ENCODE measurements at places on chromosomes 2 and 18. TPM values are rescaled to one million over a fixed set of nuclear protein-coding genes. Genes with fewer than 3 reads are reported as not detected.

- peak overlapping the region; percentile 36 for H3K27ac ChIP-seq
- no peak overlapping the region for H3K4me3 ChIP-seq
- H3K4me1 ChIP-seq = peaks cover 45% of the 10 kb centered on the region
- no peak for DNase-seq
Observed at GRCh38 chr2:203781151-203781550, 74.7 kb downstream of the CD28 start.

- H3K27ac ChIP-seq = no peak overlapping the region
- H3K4me3 ChIP-seq = no peak overlapping the region
- H3K36me3 ChIP-seq = no peaks in the 10 kb centered on the region
- DNase-seq = no peak
Observed at GRCh38 chr2:159735648-159736047, 23.3 kb downstream of the MARCHF7 start.

- no peaks in the 10 kb centered on the region for H3K36me3 ChIP-seq
- no peak overlapping the region for H3K27ac ChIP-seq
- no peaks in the 10 kb centered on the region for H3K27me3 ChIP-seq
Observed at GRCh38 chr18:65659912-65660311, 90.9 kb upstream of the CDH7 start.

DNA sequence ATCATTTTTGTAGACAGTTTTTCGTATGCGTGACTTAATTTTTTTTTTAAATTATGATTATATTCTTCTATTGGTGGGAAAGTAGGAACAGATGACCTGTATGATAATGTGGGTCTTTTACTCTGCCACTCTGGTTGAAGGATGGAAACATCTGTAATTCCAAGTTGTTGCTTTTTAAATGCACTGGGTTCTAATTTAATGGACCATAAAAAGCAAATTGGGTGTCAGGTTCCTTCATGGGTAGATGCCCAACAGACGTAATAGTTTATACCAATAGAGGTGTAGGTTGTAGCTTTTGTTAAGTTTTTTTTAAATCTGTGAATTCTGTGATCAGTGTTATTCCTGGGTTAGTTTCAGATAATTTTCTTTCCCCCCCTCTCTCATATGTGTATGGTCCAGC lies 117.6 kb downstream of the MAP4K4 start:
- peaks cover 47% of the 10 kb centered on the region for H3K4me1 ChIP-seq
- H3K27me3 ChIP-seq = no peaks in the 10 kb centered on the region
- H3K27ac ChIP-seq = no peak overlapping the region
- DNase-seq = no peak
- peaks cover 5% of the 10 kb centered on the region for H3K36me3 ChIP-seq
- no peak overlapping the region for H3K4me3 ChIP-seq

DNA sequence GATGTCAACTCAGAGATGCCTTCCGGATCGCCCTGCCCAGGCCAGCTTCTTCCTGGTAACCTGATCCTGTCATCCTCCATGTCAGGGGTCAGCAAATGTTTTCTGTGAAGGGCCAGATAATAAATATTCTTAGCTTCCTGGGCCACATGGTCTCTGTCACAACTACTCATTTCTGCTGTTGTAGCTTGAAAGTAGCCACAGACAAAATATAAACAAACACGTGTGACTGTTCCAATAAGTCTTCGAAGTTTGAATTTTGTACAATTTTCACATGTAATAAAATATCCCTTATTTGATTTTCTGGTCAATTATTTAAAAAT lies 35.8 kb downstream of the ANXA4 start:
- DNase-seq = no peak
- H3K4me1 ChIP-seq = peaks cover 22% of the 10 kb centered on the region
- no peak overlapping the region for H3K4me3 ChIP-seq
- no peaks in the 10 kb centered on the region for H3K27me3 ChIP-seq

- H3K27ac ChIP-seq = no peak within 1 kb of the TSS
- H3K27me3 ChIP-seq = no peaks in the 10 kb centered on the region
- no peak within 1 kb of the TSS for H3K4me3 ChIP-seq
Observed at GRCh38 chr2:233013027-233013461, at the start of gene NGEF. NGEF (minus strand) TSS chr2:233013256; CDS start chr2:232974890, 38,366 bp downstream.

DNA sequence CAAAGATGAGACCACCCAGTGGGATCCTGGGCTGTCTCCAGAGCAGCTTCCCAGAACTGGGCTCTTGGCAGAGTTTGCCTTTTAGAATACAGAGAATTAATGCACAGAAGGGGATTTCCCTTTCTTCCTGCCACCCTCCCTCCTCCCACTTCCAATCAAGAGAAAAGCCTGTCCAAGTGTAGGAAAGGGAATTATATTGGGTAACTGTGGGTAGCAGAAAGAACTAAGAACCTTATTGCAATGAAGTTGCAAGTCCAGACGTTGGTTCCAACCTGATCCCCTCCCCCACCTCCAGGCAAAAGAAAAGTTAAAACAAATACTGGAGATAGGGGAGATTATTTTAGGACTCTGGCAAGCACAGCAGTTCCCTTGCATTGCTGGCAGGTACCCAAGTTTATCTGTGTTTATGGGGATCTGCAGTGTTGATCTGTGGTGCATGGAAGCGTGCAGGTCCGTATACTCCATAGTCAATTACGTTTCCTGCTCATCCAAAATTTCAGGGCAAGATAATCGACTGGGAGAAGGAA lies 114.3 kb downstream of the PRKCE start:
- no peaks in the 10 kb centered on the region for H3K27me3 ChIP-seq
- peaks cover 11% of the 10 kb centered on the region for H3K4me1 ChIP-seq
- H3K27ac ChIP-seq = no peak overlapping the region
- H3K4me3 ChIP-seq = no peak overlapping the region
- no peaks in the 10 kb centered on the region for H3K36me3 ChIP-seq

DNA sequence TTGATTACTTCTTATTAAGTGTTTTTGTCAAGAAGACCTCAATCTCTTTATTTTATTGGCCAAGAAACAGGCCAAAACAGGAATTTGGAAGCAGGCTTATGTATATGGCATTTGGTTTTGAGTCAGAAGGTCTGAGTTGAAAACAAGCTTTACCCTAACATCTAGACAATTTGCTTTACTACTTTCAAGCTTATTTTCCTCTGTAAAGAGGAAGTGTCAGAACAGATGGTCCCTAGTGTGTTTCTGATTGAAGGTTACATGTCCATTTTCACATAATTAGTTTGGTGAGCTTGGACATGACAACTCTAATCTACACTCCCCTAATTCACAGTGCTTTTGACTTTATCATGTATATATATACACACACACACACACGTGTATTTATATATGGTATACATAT lies 19.8 kb upstream of the MAP4K4 start:
- no peaks in the 10 kb centered on the region for H3K36me3 ChIP-seq
- no peaks in the 10 kb centered on the region for H3K4me1 ChIP-seq
- no peaks in the 10 kb centered on the region for H3K27me3 ChIP-seq

DNA sequence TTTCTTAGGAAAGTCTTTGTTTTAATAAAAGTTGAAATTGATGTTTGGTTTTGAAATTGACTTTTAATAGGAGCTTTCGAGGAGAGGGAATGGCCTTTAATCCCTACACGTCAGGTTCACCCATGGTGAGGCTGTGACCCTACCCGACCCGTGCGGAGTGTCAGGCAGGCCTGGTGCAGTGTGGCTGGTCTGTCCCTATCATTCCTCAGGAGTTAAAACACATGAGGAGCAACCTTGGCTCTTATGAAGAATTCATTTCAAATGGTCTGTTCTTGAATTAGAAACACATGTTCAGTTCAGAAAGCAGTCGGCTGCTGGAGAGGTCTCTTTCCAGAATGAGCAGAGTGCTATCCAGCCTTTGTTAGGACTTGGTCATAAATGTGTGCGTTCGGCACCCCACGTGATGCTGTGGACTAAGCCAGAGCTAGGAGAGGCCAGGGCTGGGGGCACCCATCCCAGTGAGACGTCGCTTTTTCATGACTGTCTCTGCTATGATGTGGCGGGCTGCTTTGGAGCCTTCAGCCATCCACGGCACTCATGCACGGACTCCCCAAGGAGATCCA lies 54.7 kb downstream of the EMILIN2 start:
- no peaks in the 10 kb centered on the region for H3K36me3 ChIP-seq
- H3K27me3 ChIP-seq = no peaks in the 10 kb centered on the region
- DNase-seq = no peak
- no peak overlapping the region for H3K27ac ChIP-seq
- H3K4me3 ChIP-seq = no peak overlapping the region
- H3K4me1 ChIP-seq = peaks cover 6% of the 10 kb centered on the region

DNA sequence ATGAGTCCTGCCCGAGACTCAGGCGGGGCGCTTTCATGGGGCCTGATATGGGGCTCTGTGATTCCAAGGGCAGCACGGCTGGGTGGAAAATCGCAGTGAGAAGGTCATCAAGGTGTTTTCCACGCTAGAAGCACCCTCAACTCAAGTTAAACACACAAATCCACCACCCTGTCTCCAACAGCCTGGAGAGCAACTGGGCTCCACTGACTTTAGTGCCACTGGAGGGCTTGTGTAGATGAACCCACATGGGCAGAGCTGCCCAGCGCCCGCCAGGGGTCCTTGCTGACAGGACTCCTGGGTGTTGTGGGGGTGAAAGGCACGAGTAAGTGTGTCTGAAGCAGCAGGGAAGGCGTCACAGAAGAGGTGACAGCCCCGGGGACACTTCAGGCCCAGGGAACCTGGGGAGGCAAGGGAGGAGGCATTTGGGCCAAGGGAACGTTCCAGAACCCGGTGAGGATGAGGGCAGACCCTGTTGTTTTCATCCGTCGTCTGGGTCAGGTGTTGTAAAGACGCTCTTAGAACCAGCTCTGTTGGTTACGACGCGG lies 51.8 kb upstream of the CTDP1 start:
- no peak overlapping the region for H3K4me3 ChIP-seq
- no peak overlapping the region for H3K27ac ChIP-seq
- no peak for DNase-seq
- H3K27me3 ChIP-seq = peaks cover 12% of the 10 kb centered on the region

- H3K36me3 ChIP-seq = no peaks in the 10 kb centered on the region
- H3K27ac ChIP-seq = no peak overlapping the region
- H3K4me1 ChIP-seq = peaks cover 2% of the 10 kb centered on the region
- no peak overlapping the region for H3K4me3 ChIP-seq
- no peak for DNase-seq
Observed at GRCh38 chr2:182101263-182101662, 115.6 kb downstream of the PPP1R1C start.

DNA sequence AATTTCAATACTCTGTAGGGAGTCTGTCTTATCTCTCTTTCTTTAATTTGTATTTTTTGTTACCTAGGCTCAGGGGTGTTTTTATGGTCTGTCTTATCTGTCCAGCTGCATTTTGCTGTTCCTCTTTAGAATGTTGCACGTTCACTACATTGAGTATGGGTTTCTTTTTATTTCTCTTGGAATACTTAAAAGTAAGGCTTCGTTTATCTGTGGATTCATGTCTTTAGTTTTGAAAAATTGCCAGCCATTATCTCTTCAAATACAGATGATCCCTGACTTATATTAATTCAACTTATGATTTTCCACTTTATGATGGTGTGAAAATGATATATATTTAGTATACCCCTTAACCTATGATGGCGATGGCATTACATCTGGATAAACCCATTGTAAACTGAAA lies 26.9 kb downstream of the CARF start:
- H3K4me1 ChIP-seq = peaks cover 6% of the 10 kb centered on the region
- H3K36me3 ChIP-seq = peaks cover 62% of the 10 kb centered on the region
- H3K4me3 ChIP-seq = no peak overlapping the region
- no peaks in the 10 kb centered on the region for H3K27me3 ChIP-seq

DNA sequence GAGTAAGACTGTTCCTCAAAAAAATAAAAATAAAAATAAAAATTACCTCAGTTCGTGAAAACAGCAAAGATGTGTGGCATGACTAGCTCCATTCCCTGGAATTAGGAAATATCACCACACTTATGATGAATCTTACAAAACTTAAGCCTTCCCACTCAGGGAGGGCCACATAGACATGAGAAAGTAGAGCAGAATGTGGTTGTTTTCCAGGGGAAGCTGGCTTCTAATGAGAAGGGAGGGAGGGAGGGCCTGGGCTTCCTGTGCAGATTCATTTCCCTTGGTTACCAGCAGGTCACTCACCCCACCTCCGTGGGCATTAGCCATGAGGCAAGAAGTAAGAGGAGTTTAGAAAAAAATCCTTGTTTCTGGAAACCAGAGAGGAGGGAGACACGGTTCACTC lies 95.9 kb upstream of the RMDN2 start:
- peaks cover 6% of the 10 kb centered on the region for H3K4me1 ChIP-seq
- no peaks in the 10 kb centered on the region for H3K36me3 ChIP-seq
- no peaks in the 10 kb centered on the region for H3K27me3 ChIP-seq
- no peak overlapping the region for H3K4me3 ChIP-seq
- H3K27ac ChIP-seq = no peak overlapping the region

- peak overlapping the region; percentile 66 for H3K27ac ChIP-seq
- DNase-seq = no peak
- H3K27me3 ChIP-seq = no peaks in the 10 kb centered on the region
- peaks cover 97% of the 10 kb centered on the region for H3K4me1 ChIP-seq
Observed at GRCh38 chr2:98482362-98482761, 37.7 kb downstream of the INPP4A start.

DNA sequence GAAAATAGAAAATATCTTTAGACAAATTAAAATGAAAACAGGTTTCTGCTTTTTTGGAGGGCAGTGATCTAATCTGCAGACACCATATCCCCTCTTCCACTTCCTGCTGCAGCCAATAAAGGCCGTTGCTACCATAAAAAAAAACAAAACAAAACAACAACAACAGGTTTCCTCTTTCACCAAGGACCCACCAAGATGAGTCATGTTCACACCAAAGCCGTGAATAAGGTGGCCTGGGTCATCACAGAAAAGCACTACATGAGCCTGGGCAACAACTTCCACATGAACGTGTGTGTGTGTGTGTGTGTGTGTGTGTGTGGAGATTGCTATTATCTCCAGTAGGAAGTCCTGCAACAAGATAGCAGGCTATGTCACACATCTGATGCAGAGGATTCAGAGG lies 24.8 kb upstream of the TFCP2L1 start:
- H3K4me3 ChIP-seq = no peak overlapping the region
- H3K4me1 ChIP-seq = no peaks in the 10 kb centered on the region
- DNase-seq = peak; percentile 7
- no peaks in the 10 kb centered on the region for H3K36me3 ChIP-seq
- no peak overlapping the region for H3K27ac ChIP-seq

DNA sequence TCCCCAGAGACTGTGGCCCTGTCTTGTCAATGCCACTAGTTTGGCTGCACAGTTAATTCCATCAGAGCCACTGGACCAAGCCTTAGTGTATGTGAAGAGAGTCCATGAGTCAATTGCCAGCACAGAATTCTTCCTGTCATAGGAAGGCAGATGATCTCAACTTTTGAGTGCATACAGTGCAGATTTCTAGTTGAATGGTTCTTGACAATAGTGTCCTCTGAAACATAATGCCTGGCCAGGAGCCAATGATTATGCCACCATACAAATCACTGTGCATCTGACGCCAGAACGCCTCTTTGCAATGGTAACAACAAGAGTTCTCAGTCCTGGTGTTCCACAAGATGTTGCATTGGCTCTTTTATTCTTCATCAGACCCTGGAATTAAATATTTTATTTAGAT lies 7.1 kb downstream of the NEUROD1 start:
- peaks cover 43% of the 10 kb centered on the region for H3K27me3 ChIP-seq
- DNase-seq = no peak
- H3K36me3 ChIP-seq = no peaks in the 10 kb centered on the region
- no peak overlapping the region for H3K4me3 ChIP-seq
- H3K4me1 ChIP-seq = no peaks in the 10 kb centered on the region

GRCh38 chr18:39591649-39592048 lies 2026.1 kb upstream of the CELF4 start:
- no peak for DNase-seq
- no peaks in the 10 kb centered on the region for H3K4me1 ChIP-seq
- no peaks in the 10 kb centered on the region for H3K36me3 ChIP-seq
- H3K4me3 ChIP-seq = no peak overlapping the region
- no peak overlapping the region for H3K27ac ChIP-seq

Gene SLC11A1
- total RNA-seq = 0.47 TPM

Gene TSGA10
- 23.8 TPM for total RNA-seq

Gene TMEM178A
- 0.47 TPM for total RNA-seq

Gene PROM2
- total RNA-seq = 0.88 TPM

Gene GPBAR1
- total RNA-seq = 1.1 TPM

Gene C2orf15
- 5.7 TPM for total RNA-seq
